A549 treated with CORT108297 at 1 μM for 4 hours (cell line): ENCODE measurements at places on chromosomes 7 and 10. TPM values are rescaled to one million over a fixed set of nuclear protein-coding genes. Genes with fewer than 3 reads are reported as not detected.

MDFIC gene
- 17.2 to 26.0 TPM (median 23.7 TPM) in 5 replicates for total RNA-seq

SFTPA1 gene
- total RNA-seq: not detected in 5 replicates

MSRB2 gene
- 10.5 to 18.7 TPM (median 17.5 TPM) in 5 replicates for total RNA-seq

STEAP1B gene
- total RNA-seq: 0.08 to 0.20 TPM (median 0.13 TPM) in 5 replicates

PRKG1 gene
- total RNA-seq: 0.01 TPM in 3 of 5 replicates, not detected in the others

HPS1 gene
- total RNA-seq: 28.1 to 37.6 TPM (median 36.7 TPM) in 5 replicates

YAE1 gene
- total RNA-seq: 18.6 to 27.2 TPM (median 19.6 TPM) in 5 replicates

TFR2 gene
- total RNA-seq: 1.9 to 3.4 TPM (median 2.8 TPM) in 5 replicates

TMEM229A gene
- total RNA-seq: not detected in 5 replicates
